ENCODE measurements at places on chromosomes 11 and 22.

GRCh38 chr11:34792814-34793258 lies 123.3 kb downstream of the APIP start:
- peak overlapping the region; percentile 9 for H3K27ac ChIP-seq
- H3K4me3 ChIP-seq = no peak overlapping the region
- DNase-seq = no peak
- H3K4me1 ChIP-seq = peaks cover 20% of the 10 kb centered on the region

DNA sequence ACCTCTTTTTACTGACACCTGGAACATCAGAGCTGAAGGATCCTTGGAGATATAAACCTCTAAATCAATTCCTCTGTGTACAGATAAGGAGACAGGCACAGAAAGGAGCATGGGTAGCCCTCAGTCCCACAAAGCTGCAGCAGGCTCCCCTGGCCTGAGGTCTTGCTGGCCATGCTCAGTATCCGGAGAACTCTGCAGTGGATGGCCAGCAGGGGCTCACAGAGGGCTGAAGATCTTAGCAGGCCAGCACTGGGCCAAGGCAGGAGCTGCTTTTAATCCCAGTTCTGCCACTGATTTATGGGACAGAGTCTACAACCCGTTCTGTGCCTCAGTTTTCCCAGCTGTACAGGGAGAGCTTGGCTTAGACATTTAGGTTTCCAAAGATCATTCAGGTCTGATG lies 52.6 kb upstream of the LRRC32 start:
- H3K4me3 ChIP-seq = no peak overlapping the region
- no peaks in the 10 kb centered on the region for H3K36me3 ChIP-seq
- DNase-seq = no peak
- H3K27ac ChIP-seq = no peak overlapping the region
- H3K4me1 ChIP-seq = peaks cover 11% of the 10 kb centered on the region

- no peak overlapping the region for H3K4me3 ChIP-seq
- H3K4me1 ChIP-seq = no peaks in the 10 kb centered on the region
- H3K27ac ChIP-seq = no peak overlapping the region
- no peak for DNase-seq
Observed at GRCh38 chr22:23500508-23501260, 79.4 kb downstream of the IGLL1 start.

DNA sequence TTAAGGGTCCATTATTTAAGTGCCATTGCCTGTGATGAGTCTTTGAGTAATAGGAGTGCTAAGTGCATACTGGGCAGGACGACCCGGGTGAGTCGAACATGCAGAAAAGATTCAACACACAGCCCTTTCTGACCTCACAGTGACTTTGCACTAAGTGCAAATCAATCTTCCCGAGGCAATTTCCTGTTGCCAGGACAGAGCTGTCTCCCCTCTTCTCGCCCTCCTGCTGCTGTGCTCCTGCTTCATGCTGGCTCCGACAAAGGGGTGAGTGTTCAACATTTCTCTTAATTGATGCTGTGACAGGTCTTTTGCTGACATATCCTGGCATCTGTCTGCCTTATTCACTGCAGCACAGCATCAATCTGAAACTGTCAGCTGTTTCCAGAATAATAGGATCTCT lies 42.0 kb downstream of the MCHR1 start:
- no peak for DNase-seq
- H3K4me1 ChIP-seq = peaks cover 9% of the 10 kb centered on the region
- H3K4me3 ChIP-seq = no peak overlapping the region
- H3K27ac ChIP-seq = no peak overlapping the region
- no peaks in the 10 kb centered on the region for H3K27me3 ChIP-seq

DNA sequence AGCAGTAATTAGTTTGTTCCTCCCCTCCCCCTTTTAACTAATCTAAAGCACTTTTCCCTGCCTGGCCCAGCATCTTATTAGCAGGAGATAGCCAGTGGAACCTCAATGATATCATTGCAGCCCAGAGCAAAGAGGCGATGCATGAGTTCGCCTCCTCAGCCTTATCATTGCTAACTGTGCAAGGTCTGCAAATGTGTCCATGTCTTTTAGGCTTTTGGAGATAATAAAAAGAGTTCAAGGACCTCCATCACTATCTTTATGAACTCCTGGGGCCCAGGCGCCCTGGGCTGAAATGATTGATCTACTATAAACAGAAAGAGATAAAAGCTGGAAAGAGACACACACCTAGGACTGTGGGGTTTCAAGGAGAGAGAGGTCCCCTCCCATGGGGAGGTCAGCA lies 124.2 kb upstream of the TBCEL start:
- no peak overlapping the region for H3K4me3 ChIP-seq
- H3K4me1 ChIP-seq = no peaks in the 10 kb centered on the region
- H3K36me3 ChIP-seq = no peaks in the 10 kb centered on the region
- H3K27me3 ChIP-seq = no peaks in the 10 kb centered on the region

DNA sequence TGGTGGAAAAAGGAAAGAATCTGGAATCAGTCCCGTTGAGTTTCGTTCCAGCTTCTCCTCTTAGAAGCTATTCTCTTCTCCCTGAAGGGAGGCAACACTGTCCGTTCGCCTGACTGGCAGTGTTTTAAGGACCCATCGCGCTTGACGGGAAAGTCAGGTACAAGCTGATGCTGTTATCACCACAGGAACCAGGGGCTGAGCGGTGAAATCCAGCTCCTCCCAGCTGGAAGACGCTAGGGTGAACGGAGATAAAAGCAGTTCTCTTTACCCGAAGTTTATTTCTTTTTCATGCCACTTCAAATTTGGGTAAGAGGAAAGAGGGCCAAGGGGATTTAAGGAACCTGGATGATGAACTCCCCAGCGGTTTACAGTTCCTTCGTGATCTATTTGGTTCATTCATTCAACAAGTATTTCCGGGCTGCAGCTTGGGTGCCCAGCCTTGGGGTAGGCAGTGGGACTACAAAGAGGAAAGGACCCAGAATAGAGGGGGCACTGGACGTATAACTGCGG lies 551 bp upstream of the DEUP1 start:
- H3K36me3 ChIP-seq = no peaks in the 10 kb centered on the region
- peak overlapping the region; percentile 37 for H3K4me3 ChIP-seq
- H3K27me3 ChIP-seq = no peaks in the 10 kb centered on the region
- no peak overlapping the region for H3K27ac ChIP-seq
- no peak for DNase-seq
- H3K4me1 ChIP-seq = no peaks in the 10 kb centered on the region

DNA sequence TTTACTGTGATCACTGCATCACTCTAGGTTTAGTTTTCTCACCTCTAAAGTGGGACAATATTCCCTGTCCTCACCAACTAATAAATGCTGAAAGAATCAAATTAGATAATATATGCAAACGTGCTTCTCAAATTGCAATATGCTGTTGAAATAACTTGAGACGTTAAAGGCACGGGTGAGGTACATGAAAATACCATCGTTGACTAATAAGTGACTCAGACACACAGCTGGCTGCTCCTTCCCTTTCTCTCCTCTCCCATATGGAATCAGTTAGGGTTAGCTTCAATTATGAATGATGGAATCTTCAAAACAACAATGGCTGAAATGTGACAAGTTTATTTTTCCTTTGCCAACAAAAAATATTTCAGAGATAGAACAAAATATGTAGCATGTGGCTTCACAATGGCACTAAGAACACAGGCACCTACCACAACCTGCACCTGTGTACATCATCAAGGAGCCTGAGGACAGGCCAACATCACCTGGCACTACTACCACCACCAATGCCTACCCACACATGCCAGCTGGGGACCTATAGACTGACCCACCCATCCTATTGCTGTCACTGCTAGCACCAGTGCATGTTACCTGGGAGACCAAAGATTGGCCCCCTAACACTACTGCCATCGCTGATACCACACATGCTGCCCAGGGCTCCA lies 13.7 kb downstream of the GDPD4 start:
- no peaks in the 10 kb centered on the region for H3K4me1 ChIP-seq
- H3K27ac ChIP-seq = no peak overlapping the region
- H3K27me3 ChIP-seq = no peaks in the 10 kb centered on the region
- no peak overlapping the region for H3K4me3 ChIP-seq

GRCh38 chr11:86672007-86672621 lies at the start of gene ME3:
TSS of gene ME3 (minus strand) at chr11:86672616.
- H3K36me3 ChIP-seq = no peaks in the 10 kb centered on the region
- DNase-seq = no peak
- peak within 1 kb of the TSS; percentile 86 for H3K4me3 ChIP-seq
- peak within 1 kb of the TSS; percentile 97 for H3K27ac ChIP-seq
- H3K27me3 ChIP-seq = no peaks in the 10 kb centered on the region

DNA sequence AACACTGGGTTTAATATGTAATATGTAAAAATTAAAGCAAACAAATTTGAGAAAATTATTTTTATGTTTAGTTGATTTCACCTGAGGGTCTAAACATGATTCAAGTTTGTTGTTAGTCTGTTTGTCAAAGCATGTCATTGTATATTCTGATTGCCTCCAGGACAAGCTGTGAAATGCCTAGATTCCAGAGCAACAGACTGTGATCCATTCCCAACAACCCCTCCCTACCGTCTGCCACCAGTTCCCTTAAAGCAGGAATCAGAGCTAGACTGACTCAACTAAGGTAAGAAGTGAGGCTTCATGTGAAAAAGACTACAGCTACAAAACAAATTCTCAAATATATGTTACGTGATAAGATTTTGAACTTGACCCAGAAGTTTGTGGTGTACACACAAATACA lies 304.2 kb downstream of the RAB38 start:
- DNase-seq = no peak
- no peak overlapping the region for H3K4me3 ChIP-seq
- H3K27ac ChIP-seq = no peak overlapping the region
- no peaks in the 10 kb centered on the region for H3K4me1 ChIP-seq

- H3K36me3 ChIP-seq = peaks cover 27% of the 10 kb centered on the region
- H3K27me3 ChIP-seq = no peaks in the 10 kb centered on the region
- H3K4me1 ChIP-seq = peaks cover 56% of the 10 kb centered on the region
- H3K4me3 ChIP-seq = peak overlapping the region; percentile 71
- no peak for DNase-seq
- peak overlapping the region; percentile 93 for H3K27ac ChIP-seq
Observed at GRCh38 chr11:62726156-62726914, 922 bp downstream of the HNRNPUL2 start.

DNA sequence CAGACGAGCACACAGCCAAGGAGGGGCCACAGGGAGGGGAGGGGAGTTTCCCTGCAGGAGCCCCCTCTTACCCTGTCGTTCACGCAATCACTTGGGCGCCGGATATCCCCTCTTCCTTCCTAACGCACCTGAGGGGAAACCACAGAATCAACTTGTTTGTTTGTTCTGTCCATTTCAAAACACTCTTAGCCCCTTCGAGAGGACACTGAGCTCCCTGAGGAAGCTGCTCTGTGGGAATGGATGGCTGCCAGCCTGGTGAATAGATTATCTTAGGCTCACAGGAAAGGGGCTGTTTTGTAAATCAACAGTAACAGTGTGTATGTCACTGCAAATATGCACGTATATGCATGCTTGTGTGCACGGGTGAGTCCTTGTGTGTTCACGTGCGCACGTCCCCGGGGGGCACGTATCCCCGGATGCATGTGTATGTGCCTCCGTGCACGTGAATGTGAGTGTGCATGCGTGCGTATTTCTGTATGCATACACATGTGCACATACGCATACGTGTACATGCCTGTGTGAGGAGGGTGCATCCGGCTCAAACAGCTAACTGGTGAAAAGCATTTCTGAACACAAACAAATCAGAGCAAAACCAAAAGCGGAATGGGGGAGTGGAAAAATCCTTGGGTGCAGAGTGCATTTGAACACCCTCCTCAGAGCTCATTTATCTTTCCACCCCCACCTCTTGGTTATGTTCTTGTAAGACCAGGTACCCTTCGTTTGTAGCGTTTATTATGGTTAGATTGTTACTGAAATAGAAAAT lies 7.2 kb downstream of the ARSA start:
- H3K4me1 ChIP-seq = peaks cover 29% of the 10 kb centered on the region
- H3K36me3 ChIP-seq = no peaks in the 10 kb centered on the region
- no peak for DNase-seq
- H3K4me3 ChIP-seq = peak overlapping the region; percentile 31

DNA sequence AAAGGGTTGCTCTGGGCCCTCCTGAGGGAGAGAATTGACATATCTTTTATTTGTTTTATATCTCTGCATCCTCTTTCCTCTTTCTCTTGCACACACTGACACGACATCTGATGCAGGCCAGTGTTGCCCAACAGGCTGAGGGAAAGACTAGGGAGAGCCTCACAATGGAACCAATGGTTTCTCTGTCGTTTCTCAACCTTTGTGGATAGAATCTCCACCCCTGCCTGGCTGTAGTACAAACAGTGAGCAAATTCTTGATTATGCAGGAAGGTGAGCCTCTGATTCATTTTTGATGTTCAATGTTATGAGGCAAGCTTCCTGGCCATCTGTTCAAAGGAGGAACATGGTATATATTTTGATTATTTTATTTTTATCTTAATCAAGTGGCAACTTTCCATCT lies 49.8 kb upstream of the PLET1 start:
- H3K27ac ChIP-seq = no peak overlapping the region
- H3K27me3 ChIP-seq = no peaks in the 10 kb centered on the region
- H3K4me1 ChIP-seq = no peaks in the 10 kb centered on the region
- no peak for DNase-seq
- no peak overlapping the region for H3K4me3 ChIP-seq

DNA sequence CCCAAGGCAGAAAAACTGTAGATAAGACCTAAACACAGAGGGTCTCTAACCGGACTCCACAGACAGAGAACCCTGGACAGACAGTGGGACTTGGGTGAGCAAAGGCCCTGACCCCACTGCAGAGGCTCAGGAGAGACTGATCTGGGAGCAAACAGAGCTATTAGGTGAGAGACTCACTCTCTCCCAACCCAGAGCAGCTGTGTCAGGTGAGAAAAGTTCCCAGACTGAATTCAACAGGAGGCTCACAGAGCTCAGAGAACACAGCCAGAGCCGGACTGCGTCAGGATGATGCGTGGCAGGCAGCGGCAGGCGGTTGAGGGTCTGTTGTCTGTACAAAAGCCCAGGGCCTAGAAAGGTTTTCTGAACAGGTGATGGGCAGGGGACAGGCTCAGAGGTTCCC lies 5.5 kb downstream of the RFPL2 start:
- H3K36me3 ChIP-seq = no peaks in the 10 kb centered on the region
- H3K4me1 ChIP-seq = peaks cover 11% of the 10 kb centered on the region
- H3K27me3 ChIP-seq = no peaks in the 10 kb centered on the region

GRCh38 chr11:70139785-70140410 lies 61.8 kb downstream of the ANO1 start:
- H3K4me1 ChIP-seq = peaks cover 16% of the 10 kb centered on the region
- DNase-seq = no peak
- H3K4me3 ChIP-seq = no peak overlapping the region
- H3K27ac ChIP-seq = peak overlapping the region; percentile 25
- no peaks in the 10 kb centered on the region for H3K36me3 ChIP-seq

- no peak overlapping the region for H3K4me3 ChIP-seq
- H3K27me3 ChIP-seq = no peaks in the 10 kb centered on the region
- no peaks in the 10 kb centered on the region for H3K36me3 ChIP-seq
- DNase-seq = no peak
- no peaks in the 10 kb centered on the region for H3K4me1 ChIP-seq
- H3K27ac ChIP-seq = no peak overlapping the region
Observed at GRCh38 chr11:115067900-115068530, 389.7 kb downstream of the NXPE2 start.

DNA sequence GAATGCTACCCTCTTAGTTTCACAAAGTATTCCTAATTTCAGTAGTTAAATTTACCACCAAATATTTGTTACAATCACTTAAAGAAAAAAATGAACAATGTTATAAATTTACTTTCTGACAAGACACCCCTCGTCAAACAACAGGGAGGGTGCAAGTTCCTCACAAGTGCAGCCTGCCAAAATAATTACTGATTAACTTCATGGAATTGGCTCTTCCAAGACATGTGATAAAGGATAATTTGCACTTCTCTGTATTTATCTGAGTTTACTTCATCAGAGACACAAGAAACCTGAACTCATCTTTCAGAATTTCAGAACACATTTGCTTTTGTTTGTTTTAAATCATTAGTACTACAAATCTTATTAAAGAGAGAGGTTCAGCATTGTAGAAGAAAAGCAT lies 66.5 kb downstream of the LARGE2 start:
- no peaks in the 10 kb centered on the region for H3K36me3 ChIP-seq
- H3K4me1 ChIP-seq = peaks cover 18% of the 10 kb centered on the region
- H3K27me3 ChIP-seq = no peaks in the 10 kb centered on the region
- no peak overlapping the region for H3K4me3 ChIP-seq
